Stimulated activated CD8-positive, alpha-beta memory T cell treated with anti-CD3 and anti-CD28 coated beads, Interleukin-7, amount 100 ng/mL, for 1 hour (primary cell): ENCODE measurements at places on chromosomes 12 and 14.

DNA sequence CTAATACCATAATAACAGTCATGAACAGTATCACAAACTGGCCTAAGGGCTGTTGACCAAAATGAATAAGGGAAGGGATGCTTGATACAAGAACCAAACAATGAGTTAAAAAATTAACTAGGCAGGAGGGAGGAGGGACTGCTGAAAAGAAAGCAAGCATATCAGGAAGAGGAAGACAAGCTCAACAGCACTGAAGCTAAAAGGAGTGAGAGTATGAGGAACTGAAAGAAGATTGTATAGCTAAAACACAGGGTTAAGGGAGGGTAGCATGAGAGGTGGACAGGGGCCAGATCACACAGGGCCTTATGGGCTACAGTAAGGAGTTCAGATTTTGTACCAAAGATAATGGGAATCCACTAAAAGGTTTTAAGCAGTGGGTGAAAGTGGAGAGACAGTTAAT is 34.1 kb downstream of the ITGA7 start:
- DNase-seq = no peak

- no peak for DNase-seq
These were observed 483.0 kb downstream of the NRXN3 start for GRCh38 chr14:78653173-78653572.

GRCh38 chr12:6085841-6086240 is 38.6 kb downstream of the VWF start:
- no peak for DNase-seq

- no peak for DNase-seq
These were observed 966 bp downstream of the BICD1 start for GRCh38 chr12:32107359-32108267.

DNA sequence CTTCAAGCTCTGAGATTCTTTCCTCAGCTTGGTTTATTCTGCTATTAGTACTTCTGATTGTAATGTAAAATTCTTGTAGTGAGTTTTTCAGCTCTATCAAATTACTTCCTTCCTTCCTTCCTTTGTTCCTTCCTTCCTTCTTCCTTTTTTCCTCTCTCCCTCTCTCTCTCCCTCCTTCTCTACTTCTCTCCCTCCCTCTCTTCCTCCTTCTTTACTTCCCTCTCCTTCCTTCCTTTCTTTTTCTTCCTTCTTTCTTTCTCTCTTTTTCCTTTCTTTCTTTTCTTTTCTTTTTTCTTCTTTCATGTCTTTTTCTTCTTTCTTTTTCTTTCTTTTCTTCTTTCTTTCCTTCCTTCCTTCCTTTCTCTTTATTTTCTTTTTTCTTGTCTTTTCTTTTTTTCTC is 565.2 kb upstream of the STXBP6 start:
- DNase-seq = no peak

GRCh38 chr12:132194056-132194455 is 49.8 kb downstream of the NOC4L start:
- no peak for DNase-seq

GRCh38 chr14:30587141-30587540 is 28.2 kb downstream of the G2E3 start:
- DNase-seq = no peak

DNA sequence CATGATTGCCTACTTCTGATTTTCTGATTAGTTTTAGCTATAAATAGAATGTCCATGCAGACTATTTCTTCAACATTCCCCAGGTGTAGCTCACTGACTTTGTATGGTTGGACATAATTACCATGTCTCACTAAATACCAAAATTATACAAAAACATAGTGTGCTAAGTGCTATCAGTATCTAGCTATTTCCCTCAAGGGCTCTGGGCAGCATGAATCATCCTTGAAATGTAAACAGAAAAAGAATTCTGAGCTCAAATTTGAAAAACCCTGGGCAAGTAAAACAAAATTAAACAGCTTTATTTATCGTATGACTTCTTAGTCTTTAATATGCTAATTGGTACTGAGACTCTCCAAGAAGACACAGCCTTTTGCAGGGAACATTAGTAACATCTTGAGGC is 82.9 kb downstream of the SPATA7 start:
- DNase-seq = no peak
